ENCODE measurements at places on chromosomes 11 and 22. TPM values are rescaled to one million over a fixed set of nuclear protein-coding genes. Genes with fewer than 3 reads are reported as not detected.

- H3K36me3 ChIP-seq = no peaks in the 10 kb centered on the region
- H3K4me1 ChIP-seq = no peaks in the 10 kb centered on the region
- no peaks in the 10 kb centered on the region for H3K27me3 ChIP-seq
- no peak for DNase-seq
- H3K4me3 ChIP-seq = no peak overlapping the region
- no peak overlapping the region for H3K27ac ChIP-seq
Measured at GRCh38 chr11:17974246-17974645, 38.6 kb downstream of the SERGEF start.

- no peak for DNase-seq
- H3K4me3 ChIP-seq = no peak overlapping the region
- no peak overlapping the region for H3K27ac ChIP-seq
- no peaks in the 10 kb centered on the region for H3K36me3 ChIP-seq
- H3K4me1 ChIP-seq = no peaks in the 10 kb centered on the region
Measured at GRCh38 chr11:93216511-93217101, 18.8 kb upstream of the SLC36A4 start.

DNA sequence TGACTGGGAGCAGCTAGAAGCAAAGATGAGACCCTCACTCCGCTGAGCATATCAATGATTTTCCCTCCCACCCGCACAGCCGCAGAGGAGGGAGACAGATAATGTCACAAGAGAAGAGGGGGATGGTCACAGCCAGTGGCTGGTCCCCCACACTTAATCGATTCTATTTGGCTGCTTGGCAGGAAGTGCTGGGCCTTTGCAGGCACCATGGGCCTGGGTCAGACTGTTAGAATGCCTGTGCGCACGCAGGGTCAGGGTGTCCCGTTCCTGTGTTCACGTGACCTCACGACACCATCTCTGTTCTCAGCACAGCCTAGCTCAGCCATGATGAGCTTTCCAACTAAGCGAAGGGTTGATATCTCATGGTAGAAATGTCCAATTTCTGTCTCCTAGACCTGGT, 107.0 kb downstream of the MYO18B start:
- H3K4me3 ChIP-seq = no peak overlapping the region
- no peaks in the 10 kb centered on the region for H3K36me3 ChIP-seq
- no peak for DNase-seq
- H3K4me1 ChIP-seq = no peaks in the 10 kb centered on the region
- no peak overlapping the region for H3K27ac ChIP-seq

DNA sequence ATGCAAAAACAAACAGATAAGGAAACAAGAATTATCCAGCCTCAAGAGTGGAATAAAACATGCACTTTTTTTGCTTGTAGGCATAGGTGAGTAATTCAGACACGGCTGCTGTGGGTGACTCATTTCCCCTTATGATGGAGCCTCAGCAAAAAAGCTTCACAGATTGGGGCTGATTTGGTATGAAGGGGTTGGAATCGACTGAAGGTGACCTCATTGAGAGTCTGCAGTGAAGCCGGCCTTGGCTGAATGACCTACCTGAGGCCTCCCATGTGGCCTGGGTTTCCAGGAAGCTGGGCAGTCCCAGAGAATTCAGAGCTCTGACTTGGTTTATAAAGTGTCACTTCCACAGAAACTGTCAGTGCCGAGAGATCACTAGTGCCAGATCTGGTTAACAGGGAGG, 34.2 kb upstream of the VPREB1 start:
- no peak overlapping the region for H3K4me3 ChIP-seq
- no peak for DNase-seq
- H3K27ac ChIP-seq = no peak overlapping the region
- peaks cover 71% of the 10 kb centered on the region for H3K4me1 ChIP-seq
- H3K27me3 ChIP-seq = no peaks in the 10 kb centered on the region
- no peaks in the 10 kb centered on the region for H3K36me3 ChIP-seq

DNA sequence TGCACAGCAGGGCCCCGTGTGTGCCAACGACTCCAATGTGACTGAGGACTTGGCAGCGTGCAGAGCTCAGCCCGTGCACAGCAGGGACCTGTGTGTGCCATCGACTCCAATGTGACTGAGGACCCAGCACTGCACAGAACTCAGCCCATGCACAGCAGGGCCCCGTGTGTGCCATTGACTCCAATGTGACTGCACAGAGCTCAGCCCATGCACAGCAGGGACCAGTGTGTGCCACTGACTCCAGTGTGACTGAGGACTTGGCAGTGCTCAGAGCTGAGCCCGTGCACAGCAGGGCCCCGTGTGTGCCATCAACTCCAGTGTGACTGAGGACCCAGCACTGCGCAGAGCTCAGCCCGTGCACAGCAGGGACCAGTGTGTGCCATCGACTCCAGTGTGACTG, 347.8 kb upstream of the B3GAT1 start:
- no peaks in the 10 kb centered on the region for H3K4me1 ChIP-seq
- no peak for DNase-seq
- H3K36me3 ChIP-seq = no peaks in the 10 kb centered on the region
- no peaks in the 10 kb centered on the region for H3K27me3 ChIP-seq

- DNase-seq = no peak
- H3K4me1 ChIP-seq = no peaks in the 10 kb centered on the region
- no peak overlapping the region for H3K27ac ChIP-seq
- H3K27me3 ChIP-seq = no peaks in the 10 kb centered on the region
- no peaks in the 10 kb centered on the region for H3K36me3 ChIP-seq
Measured at GRCh38 chr22:46834021-46834737, 71.7 kb downstream of the TBC1D22A start.

DNA sequence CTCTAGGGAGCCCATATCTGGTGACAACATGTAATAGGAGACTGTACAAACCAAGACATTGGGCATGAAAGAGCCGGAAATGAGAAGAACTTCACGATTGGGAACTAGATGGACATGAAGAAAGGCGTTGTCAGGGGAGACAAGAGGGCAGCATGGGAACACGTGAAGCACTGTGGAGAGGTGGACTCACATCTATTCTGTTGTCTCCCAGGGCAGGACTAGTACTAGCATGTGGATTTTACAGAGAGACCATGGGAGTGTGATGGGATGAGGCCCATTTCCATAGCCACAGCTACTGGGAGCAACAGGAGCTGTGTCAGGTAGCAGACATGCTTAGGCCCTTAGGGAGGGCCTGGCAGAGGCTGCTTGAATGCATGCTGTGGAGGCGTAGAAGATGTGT, 333.9 kb downstream of the OPCML start:
- no peak for DNase-seq
- no peaks in the 10 kb centered on the region for H3K4me1 ChIP-seq
- H3K27ac ChIP-seq = no peak overlapping the region
- no peaks in the 10 kb centered on the region for H3K36me3 ChIP-seq
- H3K4me3 ChIP-seq = no peak overlapping the region

- no peaks in the 10 kb centered on the region for H3K27me3 ChIP-seq
- no peak overlapping the region for H3K4me3 ChIP-seq
- no peak overlapping the region for H3K27ac ChIP-seq
- H3K36me3 ChIP-seq = no peaks in the 10 kb centered on the region
Measured at GRCh38 chr22:48185071-48186055, 1422.9 kb downstream of the TBC1D22A start.

- H3K27ac ChIP-seq = no peak overlapping the region
- H3K4me3 ChIP-seq = no peak overlapping the region
- DNase-seq = no peak
- H3K36me3 ChIP-seq = no peaks in the 10 kb centered on the region
- H3K4me1 ChIP-seq = no peaks in the 10 kb centered on the region
Measured at GRCh38 chr11:24496386-24496735, 492 bp upstream of the LUZP2 start.

DNA sequence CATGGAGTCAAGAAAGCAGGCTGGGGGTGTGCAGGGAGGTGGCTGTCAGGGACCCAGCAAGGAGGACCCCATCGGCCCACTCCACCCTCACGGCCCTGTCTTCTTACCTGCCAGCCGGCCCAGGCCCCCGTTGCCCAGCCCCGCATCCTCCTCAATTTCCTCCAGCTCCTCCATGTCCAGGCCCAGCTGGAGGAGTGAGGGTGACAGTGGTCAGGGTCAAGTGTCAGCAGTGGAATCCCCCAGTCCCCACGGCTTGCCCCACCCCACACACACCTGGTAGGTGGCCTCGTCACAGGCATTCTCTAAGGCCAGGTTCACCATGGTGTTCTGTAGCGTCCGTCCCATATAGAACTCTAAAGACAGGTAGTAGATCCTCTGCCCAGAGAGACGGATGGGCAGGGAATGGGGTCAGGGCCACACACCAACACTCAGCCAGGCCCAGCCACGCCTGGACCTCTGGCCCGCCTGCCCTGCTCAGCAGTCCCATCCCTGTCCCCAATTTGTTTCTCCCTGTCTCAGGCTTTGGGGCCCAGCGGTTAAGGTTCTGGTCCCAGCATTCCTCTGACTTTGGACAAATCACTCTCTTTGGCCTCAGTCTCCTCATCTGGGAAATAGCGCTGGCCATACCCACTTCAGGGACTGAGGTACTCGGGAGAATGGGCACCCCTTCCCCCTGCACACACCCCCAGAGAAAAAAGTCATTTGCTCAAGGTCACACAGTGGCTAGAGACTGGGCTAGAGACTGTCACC, 1.3 kb downstream of the PYGM start:
- H3K27ac ChIP-seq = peak overlapping the region; percentile 34
- no peak overlapping the region for H3K4me3 ChIP-seq
- H3K27me3 ChIP-seq = no peaks in the 10 kb centered on the region
- H3K4me1 ChIP-seq = peaks cover 38% of the 10 kb centered on the region
- no peak for DNase-seq
- peaks cover 31% of the 10 kb centered on the region for H3K36me3 ChIP-seq

Gene CABP7
- total RNA-seq = not detected

Gene OR8G5
- total RNA-seq = not detected

Gene ARHGAP42
- total RNA-seq = 3.0 TPM

GRCh38 chr11:91984033-91984584, 240.5 kb upstream of the FAT3 start:
- H3K27ac ChIP-seq = no peak overlapping the region
- no peaks in the 10 kb centered on the region for H3K4me1 ChIP-seq
- DNase-seq = no peak
- H3K27me3 ChIP-seq = no peaks in the 10 kb centered on the region
- no peak overlapping the region for H3K4me3 ChIP-seq
- H3K36me3 ChIP-seq = no peaks in the 10 kb centered on the region

DNA sequence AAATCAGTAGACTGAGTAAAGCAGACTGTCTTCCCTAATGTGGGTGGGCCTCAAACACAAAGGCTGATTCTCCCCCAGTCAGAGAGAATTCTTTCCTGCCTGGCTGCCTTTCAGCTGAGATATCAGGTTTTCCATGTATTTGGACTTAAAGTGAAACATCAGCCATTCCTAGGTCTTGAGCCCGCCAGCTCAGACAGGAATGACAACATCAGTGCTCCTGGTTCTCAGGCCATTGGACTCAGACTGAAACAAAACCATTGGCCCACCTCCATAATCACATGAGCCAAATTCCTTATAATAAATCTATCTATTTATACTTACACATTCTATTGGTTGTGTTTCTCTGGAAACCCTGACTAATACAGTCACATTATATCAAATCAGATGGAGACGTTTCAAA, 56.7 kb upstream of the CLPB start:
- DNase-seq = no peak
- H3K27me3 ChIP-seq = peaks cover 9% of the 10 kb centered on the region
- H3K4me3 ChIP-seq = no peak overlapping the region

DNA sequence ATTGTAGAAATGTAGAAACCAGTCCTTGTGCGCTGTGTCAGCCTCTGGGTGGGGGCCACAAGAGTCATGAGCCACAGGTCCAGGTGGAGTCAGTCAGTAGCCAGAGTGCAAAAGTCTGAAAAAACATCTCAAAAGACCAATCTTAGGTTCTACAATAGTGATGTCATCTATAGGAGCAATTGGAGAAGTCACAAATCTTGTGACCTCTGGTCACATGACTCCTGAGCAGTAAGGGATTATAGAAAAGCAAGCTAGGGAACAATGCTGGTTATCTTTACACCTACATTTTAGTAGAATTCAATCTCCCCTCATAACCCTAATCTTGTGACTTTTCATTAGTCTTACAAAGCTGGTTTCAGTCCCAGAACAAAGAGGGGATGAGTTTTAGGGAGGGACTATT, 82.7 kb downstream of the CCDC83 start:
- H3K4me3 ChIP-seq = no peak overlapping the region
- no peak for DNase-seq

DNA sequence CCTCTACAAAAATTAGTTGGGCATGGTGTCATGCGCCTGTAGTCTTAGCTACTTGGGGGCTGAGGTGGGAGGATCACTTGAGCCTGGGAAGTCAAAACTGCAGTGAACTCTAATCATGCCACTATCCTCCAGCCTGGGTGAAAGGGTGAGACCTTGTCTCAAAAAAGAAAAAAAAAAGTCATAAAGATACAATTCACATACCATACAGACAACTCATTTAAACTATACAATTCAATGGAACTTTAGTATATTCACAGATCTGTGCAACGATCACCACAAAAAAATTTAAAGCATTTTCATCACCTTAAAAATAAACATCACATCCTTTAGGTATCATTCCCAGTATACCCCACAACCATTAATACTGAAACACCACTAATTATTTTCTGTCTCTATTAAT, 201.2 kb downstream of the PGR start:
- peaks cover 1% of the 10 kb centered on the region for H3K36me3 ChIP-seq
- H3K4me3 ChIP-seq = no peak overlapping the region
- H3K27me3 ChIP-seq = no peaks in the 10 kb centered on the region
- DNase-seq = no peak

DNA sequence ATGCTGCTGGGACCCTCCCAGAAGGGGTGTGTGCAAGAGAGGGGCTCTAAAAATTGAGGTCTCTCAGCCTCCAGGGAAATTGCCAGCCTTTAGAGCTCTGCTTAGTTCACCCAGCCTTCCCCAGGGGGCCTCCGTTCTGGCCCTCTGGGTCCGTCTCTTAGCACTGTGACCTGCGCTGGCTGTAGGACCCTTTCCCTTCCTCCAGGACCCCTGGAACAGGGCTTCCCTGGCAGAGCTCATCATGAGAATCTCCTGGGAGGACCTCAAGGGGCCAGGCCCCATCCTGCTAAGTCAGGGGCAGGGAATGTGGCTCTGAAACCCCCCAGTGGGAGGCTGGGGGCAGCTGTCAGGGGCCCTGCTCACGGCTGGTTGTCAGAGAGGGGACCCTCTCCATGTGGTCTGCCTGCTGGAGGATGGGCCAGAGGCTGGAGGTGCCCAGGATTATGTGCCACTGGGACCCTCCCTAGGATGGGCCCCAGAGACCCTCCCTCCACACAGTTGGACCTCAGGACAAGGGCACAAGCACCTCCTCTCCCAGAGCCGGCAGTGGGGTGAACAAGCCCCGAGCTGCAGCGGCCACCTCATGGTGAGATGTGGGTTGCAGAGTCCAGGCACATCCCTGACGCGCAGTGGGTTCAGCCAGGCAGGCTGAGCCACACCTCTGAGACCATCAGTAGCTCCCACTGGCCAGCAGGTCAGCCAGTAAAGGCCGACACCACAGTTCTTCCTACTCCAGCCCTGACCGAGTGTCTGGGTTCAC, 27.1 kb upstream of the GAL start:
- H3K27me3 ChIP-seq = no peaks in the 10 kb centered on the region
- H3K36me3 ChIP-seq = no peaks in the 10 kb centered on the region
- H3K4me3 ChIP-seq = no peak overlapping the region
- no peak overlapping the region for H3K27ac ChIP-seq

Gene CREB3L1
- not detected for total RNA-seq
